ENCODE measurements at places on chromosomes 5 and 9.
A peak's percentile ranks its signal among the peaks of the same experiment; 100 is the strongest.

DNA sequence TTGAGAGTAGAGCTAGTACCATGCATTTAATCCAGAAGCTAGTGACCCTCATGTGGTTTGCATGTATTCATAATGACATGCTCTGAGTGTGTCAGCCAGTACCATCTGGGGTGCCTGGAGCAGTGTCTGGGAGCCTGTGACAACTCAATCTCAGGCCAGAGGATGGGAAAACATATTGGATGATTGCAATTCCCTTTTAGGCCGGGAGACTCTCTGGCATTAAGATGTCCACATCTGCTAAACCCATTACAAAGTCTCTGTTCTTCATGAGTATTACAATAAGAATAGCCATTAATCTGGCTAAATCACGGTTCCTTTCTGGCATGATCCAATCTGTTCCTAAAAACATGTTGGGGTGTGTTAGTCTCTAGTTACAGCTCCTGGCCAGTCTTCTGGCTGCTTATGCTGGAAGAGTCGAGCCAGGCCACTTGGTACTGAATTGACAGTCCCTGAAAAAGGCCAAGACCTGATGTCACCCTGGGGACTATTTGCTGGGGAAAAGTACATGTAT is 475.7 kb downstream of the ENC1 start:
- no peak for DNase-seq

DNA sequence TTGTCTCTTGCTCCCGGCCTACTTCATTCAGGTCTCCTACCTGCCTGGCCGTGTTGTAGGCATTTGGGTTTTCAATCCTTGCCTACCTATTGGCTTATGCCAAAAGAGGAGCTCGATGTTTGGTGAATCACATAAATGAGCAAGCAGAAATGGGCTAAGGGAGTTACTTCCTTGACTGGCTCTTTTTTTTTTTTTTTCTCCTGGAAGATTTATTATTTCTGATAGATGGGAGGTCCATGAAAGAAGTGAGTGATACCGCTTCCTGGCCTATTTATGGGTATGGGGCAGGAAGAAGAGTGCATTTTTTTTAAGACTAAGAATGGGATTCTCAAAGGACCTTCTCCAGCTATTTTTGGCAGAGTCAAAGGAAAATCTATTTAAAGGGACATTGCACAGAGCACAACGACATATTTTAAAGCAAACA is 294.1 kb downstream of the ARHGAP26 start:
- no peak for DNase-seq

DNA sequence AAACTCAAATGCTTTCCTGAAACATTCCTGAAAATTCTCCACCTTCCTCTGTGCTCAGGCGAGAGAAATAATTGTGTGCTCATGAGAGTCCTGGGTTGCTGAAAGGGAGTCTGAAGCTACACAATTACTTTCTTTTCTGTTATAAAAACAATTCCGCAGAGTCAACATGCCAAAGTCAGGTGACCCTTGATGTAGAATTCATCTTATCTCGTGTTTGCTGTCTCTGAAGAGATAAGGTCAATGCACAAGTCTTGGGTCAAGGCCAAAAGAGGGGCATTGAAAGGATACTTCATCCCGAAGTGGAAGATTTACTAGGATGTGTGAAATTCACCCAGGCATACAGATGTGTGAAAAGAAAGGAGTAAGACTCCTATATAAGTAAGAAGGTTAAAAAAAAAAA is 493.5 kb downstream of the SEMA5A start:
- DNase-seq = no peak

DNA sequence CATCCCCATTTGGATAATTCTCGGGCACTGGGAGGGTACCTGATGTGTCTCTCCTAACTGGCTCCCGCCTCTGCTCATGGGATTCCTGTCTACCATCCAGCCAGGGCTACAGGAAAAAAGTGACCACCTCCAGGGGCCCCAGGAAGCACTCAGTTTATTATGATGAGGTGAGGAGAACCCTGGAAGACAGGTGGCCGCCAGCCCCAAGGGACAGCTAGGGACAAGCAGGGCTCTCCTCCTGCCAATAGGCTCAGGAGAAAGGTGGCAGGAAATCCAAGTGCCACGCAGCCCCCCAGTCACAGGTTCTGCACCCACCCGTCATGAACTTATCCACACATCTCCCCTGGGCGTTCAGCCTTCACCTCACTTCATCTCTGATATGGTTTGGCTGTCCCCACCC is 61.5 kb upstream of the ZNF354A start:
- no peak for DNase-seq

DNA sequence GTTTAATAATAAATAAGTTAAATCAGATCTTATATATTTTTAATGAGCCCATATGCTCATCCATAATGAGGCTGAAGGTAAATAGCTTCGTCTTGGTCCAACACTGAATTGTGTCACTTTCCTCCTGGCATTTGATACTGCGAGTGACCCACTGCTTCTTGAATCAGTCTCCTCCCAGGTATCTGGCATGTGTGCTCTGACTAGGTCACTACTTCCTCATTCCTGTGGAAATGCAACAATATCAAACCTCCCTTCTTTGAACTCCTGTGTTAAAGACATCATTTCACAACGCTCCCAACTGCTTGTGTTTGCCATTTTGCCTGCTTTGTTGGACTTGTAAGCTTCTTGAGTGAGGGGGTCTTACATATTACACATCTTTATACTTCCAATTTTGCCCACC is 157.7 kb downstream of the SLC24A2 start:
- no peak for DNase-seq

DNA sequence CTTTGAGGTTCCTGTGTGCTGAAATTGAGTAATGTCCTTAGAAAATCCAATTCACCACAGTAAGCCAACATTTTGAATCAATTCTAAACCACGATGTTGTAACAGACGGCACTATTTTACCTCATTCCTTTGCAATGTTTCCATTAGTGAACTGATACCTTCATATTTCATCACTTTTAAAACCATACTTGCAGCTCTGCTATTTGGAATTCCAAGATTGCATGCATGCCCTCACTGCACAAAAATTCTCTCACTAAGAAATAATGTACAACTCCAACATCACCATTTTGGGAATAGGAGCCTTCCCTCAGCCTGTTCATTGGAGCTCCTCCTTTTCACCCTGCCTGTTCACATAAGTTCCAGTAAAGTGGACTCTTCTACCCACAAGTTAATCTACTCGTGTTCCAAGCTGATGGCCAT is 74.8 kb upstream of the TGFBR1 start:
- no peak for DNase-seq

DNA sequence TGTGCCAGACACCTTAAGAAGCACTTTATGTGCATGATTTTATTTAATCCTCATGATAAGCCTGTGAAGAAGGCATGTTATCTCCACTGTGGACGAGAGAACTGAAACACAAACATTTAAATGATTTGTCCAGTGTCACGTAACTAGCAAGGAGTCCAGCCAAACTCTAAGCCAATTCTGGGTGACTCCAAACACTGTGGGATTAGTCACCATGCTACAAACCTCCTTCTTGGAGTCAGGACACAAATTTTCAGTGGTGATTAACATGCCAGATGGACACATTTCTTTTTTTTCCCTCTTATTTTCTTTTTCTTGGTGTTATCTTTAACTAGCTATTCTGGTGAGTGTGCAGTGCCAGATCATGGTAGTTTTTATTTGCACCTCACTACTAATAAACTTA is 316.8 kb downstream of the NDUFS4 start:
- no peak for DNase-seq

DNA sequence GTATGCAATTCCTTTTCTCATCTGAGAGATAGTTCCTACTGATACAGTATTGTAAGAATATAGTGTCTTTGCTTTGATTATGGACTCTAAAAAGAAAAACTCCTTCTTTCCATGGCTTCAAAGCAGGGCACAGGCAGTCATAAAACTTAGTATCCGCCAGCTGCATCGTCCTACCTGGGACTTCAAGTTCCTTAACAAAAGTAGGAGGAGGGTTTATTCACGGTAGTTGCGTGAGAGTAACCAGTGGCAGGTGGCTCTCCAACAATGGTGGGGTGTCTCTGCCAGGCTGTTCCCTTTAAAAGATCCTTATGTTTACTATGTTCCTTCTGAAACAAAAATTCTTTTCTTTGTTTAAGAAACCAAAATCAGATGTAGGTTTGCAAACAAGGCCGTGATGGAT is 173.5 kb upstream of the DMAC1 start:
- no peak for DNase-seq

GRCh38 chr9:37046683-37047082 is 12.6 kb upstream of the PAX5 start:
- no peak for DNase-seq

- peak; percentile 69 for DNase-seq
These were observed 8.7 kb downstream of the CCL21 start for GRCh38 chr9:34701023-34701768.

DNA sequence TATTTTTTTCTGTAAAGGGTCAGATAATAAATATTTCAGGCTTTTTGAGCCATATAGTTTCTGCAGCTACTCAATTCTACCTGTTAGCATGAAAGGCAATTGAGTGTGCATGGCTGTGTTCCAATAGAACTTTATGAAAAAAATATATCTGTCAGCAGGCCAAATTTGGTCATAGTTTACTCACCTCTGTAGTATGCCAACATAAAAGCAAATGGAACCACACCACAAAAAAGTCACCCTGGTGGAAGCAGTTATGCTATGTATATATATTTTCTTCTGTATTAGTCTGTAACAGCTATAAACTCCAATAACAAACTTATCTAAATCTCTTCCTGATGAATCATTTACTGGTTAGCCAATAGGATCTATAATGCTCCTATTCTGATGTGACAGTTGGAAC is 3.4 kb downstream of the SLC38A9 start:
- DNase-seq = no peak

GRCh38 chr5:137282216-137282615 is 216.9 kb downstream of the SPOCK1 start:
- no peak for DNase-seq

GRCh38 chr5:173242675-173243121 is 7.7 kb upstream of the NKX2-5 start:
- no peak for DNase-seq

DNA sequence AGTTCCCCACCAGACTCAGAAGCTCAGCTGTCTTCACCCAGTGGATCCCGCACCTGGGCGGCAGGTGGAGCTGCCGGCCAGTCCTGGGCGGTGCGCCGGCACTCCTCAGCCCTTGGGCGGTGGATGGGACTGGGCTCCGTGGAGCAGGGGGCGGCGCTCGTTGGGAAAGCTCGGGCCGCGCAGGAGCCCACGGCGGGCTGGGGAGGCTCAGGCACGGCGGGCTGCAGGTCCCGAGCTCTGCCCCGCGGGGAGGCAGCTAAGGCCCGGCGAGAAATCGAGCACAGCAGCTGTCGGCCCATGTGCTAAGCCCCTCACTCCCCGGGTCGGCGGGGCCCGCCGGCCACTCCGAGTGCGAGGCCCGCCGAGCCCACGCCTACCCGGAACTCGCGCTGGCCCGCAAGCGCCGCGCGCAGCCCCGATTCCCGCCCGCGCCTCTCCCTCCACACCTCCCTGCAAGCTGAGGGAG is 560.0 kb downstream of the BRINP1 start:
- no peak for DNase-seq

DNA sequence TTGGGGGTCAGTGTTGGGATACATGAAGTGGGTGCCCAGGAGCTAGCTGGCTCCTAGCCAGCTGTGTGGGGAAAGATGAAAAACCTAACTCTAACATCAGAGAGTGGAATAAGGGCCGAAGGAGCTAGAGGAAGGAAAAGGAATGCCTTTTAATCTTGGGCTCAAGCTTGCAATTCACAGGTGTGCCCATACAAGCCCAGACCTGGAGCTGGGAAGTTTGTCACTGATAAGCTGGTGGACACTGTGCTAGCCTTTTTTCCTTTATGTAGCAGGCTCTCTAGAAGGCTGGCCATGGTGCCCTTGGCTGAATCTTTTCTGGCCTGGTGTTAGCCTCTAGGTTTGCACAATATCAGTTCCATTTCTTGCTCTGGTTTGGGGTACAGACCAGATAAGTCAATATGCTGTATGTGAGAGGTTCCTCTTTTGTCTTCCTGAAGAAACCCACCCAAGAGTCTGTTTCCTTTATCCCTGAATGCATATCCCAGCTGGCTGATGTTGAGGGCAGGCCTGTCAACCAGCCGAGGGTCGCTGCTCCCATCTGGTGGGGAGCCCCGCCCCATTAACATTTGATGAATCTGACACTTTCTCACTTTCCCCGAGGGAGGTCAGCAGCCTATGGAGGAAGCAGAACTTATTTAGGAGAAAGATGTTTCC is 92.4 kb upstream of the CXCL14 start:
- DNase-seq = no peak

- DNase-seq = peak; percentile 88
These were observed 6.4 kb upstream of the PURA start for GRCh38 chr5:140107312-140108092.

GRCh38 chr5:102222772-102223171 is 73.3 kb downstream of the SLCO4C1 start:
- DNase-seq = no peak

DNA sequence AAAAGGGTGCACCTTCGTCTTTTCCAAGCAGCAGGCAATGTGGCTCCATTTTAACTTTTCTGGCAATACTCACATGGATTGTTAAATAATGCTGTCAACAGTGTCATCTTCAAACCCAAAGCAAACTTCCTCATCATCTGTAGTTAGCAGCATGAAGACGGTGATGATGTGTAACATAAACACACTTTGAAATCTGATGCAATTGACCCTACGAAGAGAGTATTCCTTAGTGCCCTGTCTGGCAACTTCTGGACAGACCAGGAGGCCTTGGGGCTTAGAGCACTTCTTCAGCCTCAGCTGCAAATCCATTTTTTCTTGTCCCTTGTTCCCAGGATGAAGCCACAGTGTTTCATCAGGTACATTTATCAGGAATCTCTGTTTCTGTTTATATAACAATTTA is 149.1 kb downstream of the GHR start:
- no peak for DNase-seq

DNA sequence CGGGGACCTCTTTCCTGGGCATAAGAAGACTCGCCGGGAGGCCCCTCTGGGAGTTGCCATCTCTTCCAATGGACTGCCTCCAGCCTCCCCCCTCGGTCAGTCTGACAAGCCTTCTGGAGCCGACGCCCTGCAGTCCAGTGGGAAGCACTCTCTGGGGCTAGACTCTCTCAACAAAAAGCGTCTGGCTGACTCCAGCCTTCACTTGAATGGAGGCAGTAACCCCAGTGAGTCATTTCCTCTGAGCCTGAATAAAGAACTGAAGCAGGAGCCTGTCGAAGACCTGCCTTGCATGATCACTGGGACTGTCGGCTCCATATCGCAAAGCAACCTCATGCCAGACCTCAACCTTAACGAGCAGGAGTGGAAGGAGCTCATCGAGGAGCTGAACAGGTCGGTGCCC is 28.4 kb upstream of the LTC4S start:
- no peak for DNase-seq

DNA sequence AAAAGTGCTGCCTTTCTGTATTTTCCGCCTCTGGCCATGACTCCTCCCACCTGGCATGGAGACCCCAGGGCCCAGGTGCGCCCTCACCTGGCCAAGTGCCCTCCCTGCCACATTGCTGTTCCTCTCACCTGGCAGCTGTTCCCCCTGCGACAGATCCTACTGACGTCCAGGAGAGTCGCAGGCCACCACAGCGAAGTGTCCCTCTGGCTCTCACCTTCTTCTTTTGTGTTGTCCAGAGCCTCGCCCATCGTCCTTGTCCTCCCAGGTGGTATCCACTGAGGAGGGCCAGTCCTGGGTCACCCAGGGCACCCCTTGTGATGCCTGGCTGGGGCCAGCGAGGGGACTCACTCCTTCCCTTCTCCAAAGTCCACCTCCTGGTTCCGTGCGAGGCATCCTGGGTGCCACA is 2.6 kb downstream of the NKD2 start:
- peak; percentile 41 for DNase-seq

- no peak for DNase-seq
These were observed 143.1 kb upstream of the FBN2 start for GRCh38 chr5:128681096-128681495.

GRCh38 chr5:76571559-76571958 is 51.6 kb downstream of the F2RL2 start:
- no peak for DNase-seq
